ENCODE measurements at places on chromosomes 3 and 15.

DNA sequence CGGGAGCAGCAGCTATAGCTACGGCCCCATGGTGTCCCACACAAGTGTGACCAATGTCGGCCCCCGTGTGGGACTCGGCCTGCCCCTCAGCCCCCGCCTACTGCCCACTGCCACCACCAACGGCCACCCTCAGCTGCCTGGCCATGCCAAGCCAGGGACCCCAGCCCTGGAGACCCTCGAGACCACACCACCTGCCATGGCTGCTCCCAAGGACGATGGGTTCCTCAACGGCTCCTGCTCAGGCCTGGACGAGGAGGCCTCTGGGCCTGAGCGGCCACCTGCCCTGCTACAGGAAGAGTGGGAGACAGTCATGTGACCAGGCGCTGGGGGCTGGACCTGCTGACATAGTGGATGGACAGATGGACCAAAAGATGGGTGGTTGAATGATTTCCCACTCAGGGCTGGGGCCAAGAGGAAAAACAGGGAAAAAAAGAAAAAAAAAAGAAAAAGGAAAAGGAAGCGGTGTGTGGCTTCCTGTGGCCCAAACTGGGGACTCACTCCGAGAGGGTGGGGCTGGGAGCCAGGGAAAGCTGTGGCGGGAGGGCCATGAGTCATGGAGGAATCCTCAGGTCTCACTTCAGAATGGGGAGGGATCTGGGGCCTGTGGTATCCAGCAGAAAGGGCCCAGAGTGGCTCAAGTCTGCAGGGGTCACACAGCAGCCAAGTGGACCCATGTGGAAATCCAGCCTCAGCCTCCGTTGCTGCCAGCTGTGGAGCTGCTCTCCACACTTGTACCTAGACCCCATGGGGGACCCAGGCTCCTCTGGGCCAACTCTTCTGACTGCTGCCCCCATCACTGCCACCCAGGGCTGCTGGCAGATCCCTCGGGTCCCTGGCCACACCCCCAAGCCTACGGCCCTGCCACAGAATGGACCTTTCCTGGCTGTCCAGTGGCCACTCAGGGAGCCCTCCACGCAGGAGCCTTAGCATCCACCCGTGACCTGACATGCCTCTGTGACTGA, 26.1 kb downstream of the PTH1R start:
- DNase-seq: no peak

DNA sequence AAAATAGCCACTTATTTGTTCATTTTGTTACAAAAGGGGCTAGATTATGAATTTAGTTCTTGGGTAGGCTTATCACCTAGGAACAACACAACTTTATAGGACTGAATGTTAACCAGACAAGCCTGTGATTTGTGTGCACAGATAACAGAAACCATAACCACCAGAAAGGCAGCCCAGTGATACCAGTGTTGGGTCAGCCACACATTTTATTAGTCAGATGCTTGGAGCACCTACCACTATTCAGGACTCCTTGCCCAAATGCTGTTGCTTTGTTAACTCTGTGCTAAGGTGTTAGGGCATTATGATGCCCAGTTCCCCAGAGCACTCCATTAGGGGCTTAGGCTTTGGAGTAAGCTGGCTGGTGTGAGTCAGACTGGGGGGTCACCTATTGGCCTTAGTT, 22.5 kb downstream of the PLCL2 start:
- DNase-seq: no peak

GRCh38 chr3:178584722-178585380, 48.6 kb downstream of the KCNMB2 start:
- no peak for DNase-seq

DNA sequence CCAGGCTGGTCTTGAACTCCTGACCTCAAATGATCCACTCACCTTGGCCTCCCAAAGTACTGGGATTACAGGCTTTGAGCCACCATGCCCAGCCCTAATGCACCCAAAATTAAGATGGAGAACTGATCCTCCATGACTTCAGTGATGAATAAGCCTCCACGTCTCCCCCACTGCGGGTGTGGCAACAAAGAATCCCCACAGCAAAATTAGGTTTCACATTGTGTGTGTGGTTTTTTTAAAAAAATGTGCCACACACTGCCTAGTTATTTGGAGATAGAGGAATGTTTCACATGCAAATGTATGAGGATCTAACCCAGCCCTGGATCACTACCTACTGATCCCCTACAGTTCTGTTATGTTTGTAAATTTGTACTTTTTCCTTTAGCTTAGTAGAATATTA, 17.3 kb downstream of the HDAC11 start:
- no peak for DNase-seq

GRCh38 chr3:149368674-149369497, 8.6 kb downstream of the TM4SF1 start:
- no peak for DNase-seq

DNA sequence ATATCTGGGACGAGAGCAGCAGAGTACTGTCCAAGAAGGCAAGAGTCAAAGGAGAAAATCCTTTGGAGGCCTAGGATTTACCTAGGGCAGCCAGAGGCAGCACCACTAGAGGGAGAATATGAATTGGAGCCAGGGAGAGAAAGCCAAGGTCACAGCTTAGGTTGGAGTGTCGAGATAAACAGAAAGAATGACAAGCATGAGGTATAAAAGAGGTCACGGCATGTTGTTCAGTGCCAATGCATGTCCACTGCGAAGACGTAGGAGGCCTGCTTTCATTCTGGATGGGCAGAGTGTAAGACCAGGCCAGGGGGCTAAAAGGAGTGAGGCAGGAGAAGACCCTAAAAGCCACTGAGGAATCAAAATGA, 47.2 kb downstream of the THBS1 start:
- no peak for DNase-seq

Data from inflammatory macrophage (primary cell).